ENCODE measurements at places on chromosomes 4 and X. TPM values are rescaled to one million over a fixed set of nuclear protein-coding genes. Genes with fewer than 3 reads are reported as not detected.

GRCh38 chr4:42498040-42498439, 100.8 kb downstream of the SHISA3 start:
- DNase-seq = no peak

DNA sequence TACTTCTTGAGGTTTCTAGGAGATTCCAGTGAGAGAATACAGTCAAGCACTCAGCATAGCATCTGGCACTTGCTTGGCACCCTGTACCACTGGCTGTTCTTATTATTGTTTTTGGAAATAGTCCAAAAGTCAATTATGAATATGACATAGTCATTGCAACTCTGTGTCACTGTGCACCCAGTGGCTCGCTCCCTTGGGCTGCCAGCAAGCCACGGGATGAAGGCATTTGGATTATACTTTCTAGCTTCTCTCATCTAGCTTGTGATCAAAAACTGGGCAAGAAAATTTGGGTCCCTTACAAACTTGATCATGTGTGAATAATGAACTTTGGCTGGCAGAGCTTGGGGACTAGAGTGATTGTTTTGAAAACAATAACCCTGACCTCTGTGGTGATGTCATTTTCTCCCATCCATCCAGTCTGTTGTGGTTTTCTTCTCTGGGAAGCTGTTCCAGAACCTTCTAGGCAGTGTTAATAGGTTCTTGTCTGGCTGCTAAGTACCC, 32.7 kb upstream of the LIMCH1 start:
- DNase-seq = no peak

GRCh38 chr4:38954727-38955126, 77.5 kb downstream of the TMEM156 start:
- no peak for DNase-seq

The BEND2 gene
- not detected for total RNA-seq

The DMD gene
- total RNA-seq = not detected
